Substantia nigra (tissue), 51 donors: ENCODE measurements at places on chromosomes 4 and X.

DNA sequence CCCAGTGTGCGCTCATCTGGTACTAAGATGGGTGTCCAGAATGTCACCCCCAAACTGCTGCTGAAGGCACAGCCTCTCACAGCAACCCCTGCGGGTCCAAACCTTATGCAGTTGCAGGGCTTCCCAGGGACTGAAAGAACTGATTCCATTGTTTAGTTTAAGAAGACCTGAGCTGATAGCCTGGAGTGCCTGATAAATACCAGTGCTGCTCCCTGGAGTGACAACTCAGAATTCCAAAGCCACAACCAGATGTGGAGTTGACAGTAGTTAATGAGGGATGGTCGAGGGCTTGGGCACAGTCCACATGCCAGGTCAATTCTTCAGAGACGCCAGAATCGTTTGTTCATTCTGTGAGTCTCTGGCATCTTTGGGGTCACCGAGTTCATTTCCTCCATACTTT lies 71.2 kb downstream of the LNX1 start:
- no peak for DNase-seq

DNA sequence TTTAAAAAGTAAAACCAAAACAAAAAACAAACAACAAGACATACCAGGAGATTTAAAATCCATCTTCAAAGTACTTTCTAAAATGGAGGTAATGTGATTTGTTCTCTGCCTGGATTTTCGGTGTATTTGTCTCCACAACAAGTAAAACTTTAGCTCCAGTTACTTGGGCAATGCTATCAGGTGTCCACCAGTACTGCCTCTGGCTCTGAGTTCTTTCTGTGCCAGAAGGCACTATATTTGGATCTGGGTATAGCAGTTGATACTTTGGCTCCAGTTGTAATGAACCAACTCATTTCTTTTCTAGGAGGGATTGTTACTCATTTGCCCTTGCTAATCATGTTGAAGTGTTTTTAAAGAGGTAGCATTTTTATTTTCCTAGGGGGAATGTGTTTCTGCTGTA lies 9.5 kb upstream of the PDLIM5 start:
- no peak for DNase-seq

- DNase-seq: no peak
These were observed 103.4 kb upstream of the HS3ST1 start for GRCh38 chr4:11532138-11532537.

DNA sequence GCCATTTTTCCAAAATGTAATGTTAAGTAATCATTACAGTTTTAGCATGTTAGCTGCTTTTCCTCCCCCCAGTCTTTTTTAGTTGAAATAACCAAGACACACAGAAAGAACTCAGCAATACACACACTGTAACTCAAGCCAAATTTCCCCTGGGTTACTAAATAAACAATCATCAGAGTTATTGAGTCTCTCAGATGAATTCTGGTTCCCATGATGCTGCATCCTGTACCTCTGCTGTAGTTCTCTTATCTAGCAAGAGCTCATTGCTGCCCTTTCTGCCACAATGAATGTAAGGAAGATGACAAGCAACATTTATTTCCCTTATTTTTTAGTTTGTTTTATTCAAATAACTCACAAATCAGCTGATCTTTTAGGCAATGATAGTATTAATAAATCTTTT lies 185.1 kb downstream of the ARHGAP6 start:
- DNase-seq: no peak

DNA sequence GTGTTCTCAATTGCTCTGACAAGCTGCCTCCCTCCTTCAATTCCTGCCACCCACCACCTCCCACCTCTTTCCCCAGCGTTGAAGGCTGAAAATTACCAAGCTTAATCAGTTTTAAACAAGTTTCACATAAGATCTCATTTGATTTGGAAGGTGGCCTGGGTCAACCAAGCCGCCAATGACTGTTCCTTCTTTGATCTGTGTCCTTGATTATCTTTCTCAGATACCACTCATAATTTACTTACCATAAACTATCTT lies 211.4 kb downstream of the SLIT2 start:
- DNase-seq: no peak

GRCh38 chrX:110671068-110671803 lies 124.4 kb downstream of the CHRDL1 start:
- no peak for DNase-seq

GRCh38 chrX:48467281-48467761 lies 2.7 kb downstream of the SLC38A5 start:
- no peak for DNase-seq

GRCh38 chrX:123695242-123695641 lies 37.6 kb downstream of the THOC2 start:
- no peak for DNase-seq

GRCh38 chr4:168451744-168452390 lies 28.4 kb downstream of the DDX60L start:
- DNase-seq: no peak

GRCh38 chrX:151988706-151989299 lies 14.3 kb upstream of the GABRE start:
- no peak for DNase-seq

- peak; percentile 3 for DNase-seq
These were observed 280.7 kb upstream of the KLHL4 start for GRCh38 chrX:87236830-87237440.

DNA sequence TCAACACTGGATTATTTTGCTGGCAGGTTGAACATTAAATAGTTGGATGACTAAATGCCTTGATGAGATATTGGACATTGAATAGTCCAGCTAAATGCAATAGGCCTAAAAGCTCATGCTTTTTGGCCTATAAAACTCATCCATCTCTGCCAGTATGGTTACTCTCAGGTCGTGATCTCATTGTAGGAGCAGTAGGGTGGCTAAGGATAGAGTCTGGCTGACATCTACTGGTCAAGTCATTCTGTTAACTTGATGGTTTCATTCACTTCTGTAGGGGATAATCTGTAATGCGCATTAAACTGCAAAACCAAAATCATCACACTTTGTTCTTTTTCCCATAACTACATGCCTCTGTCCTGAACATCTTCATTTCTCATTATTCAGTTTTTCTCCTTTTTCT lies 227.0 kb downstream of the DKK2 start:
- DNase-seq: no peak

GRCh38 chrX:112254896-112255295 lies 172.3 kb upstream of the TRPC5 start:
- DNase-seq: no peak

DNA sequence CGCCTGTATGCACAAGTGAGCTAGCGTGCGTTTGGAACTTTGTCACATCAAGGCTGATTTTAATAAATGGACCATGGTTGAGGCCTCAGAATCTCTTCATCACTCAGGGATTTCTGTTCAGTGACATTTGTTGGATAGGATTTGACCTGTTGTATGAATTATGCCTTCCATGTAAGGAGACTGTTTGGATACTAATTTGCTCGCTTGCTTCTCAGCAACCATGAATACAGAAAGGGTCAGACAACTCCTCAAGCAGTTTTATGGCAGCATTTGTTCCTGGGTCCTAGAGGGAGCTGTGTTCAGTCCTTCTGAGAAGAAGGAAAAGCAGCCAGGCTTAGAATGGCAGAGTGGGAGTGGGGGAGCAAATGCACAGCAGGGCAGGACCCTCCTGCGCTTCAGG lies 269.7 kb upstream of the LCORL start:
- DNase-seq: no peak

DNA sequence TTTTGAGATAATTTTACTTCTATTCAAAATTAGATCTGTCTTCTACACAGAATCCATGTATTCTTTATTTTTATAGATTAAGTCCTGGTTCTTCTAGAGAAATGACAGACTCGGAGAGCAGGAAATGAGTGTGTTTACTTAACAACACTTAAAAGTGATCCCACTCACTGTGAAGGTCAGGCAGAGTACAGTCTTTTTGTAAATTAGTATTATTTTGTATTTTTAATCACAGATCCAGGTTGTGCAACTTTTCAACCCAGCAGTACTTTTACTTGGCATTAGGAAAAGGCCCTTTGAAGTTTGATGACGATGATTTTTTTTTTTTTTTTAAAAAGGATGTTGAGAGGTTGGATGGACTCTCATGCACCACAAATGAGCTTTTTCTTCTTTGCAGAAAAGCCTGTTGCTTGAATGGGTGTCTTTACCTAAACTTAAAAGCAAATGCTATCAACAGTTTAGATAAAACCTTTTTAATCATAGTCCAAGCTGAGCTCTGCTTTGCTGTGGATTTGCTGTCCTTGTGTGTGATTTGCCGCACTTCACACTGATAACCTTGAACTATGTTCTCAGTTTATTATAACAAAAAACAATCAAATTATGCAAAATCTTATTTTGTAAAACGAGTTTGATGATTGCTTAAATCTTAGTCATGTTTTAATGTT lies 114.1 kb downstream of the MXRA5 start:
- DNase-seq: no peak

DNA sequence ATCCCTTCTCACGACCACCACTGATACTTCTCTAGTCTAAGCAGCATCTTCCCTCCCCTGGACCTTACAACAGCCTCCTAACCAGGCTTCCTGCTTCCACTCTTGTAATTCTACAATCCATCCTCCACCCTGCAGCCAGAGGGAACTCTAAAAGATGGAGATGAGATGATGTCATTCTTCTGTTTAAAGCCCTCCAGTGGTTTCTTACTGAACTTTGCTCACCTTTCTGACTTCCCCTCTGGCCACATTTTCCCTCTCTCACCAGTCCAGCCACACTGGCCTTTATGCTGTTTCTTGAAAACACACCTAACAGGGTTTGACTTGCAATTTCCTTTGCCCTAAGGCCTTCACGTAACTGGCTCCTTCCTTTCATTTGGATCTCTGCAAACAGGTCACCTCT lies 191.4 kb upstream of the NHS start:
- no peak for DNase-seq

DNA sequence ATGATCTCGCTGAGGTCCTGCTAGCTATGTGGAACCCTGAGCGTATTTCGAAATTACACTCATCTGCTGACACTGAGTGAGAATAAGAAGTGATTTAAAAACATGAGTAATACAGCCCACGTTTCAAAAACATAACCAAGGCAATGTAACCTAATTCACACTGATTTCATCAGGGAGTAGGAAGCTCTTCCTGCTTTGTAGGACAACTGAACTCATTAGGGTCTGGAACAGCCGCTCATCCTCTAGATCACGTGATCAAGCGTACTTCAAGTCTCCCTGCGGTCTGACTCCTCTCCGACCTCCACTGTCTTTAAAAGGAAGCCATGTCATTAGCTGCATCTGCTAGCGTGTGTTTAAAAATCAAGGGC lies 138.0 kb downstream of the NSUN7 start:
- DNase-seq: no peak

GRCh38 chrX:17922303-17922702 lies 61.2 kb upstream of the RAI2 start:
- DNase-seq: no peak

GRCh38 chr4:106299977-106300376 lies 16.0 kb downstream of the TBCK start:
- no peak for DNase-seq

GRCh38 chr4:40731792-40732245 lies 17.9 kb upstream of the NSUN7 start:
- DNase-seq: no peak

DNA sequence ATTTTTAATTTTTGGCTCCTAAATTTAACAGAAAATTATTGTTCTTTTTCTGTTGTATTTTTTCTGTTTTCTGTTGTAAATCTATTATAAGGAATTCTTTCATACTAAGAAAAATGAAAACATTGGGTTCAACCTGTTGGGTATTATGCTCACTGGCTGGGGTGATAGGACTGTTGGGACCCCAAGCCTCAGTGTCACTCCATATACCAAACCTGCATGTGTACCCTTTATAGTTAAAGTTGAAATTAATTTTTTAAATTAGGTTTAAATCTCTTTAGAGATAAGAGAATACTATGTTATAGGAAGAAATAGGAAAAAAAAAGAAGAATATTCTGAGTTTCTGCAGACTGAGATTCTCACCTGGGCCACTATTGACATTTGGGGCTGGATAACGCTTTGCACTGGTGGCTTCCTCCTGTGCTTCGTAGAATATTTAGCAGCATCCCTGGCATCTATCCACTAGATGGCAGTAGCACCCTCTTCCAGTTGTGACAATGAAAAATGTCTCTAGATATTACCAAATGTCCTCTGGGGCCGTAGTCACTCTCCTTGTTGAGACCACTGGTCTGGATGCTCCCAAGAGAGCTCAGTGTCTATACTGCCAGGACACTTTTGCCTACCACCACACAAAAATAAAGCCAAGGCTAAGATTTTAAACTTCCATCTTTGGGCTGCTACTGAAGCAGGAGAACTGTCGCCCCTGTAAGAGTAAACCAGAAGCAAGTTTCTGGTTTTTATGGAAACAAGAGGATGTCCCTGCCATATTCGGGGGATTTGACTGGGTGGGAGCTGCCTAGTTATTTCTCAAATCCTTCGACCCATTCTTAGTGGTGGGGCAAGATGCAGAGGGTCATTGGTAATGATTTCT lies 22.4 kb upstream of the CLTRN start:
- peak; percentile 29 for DNase-seq

- no peak for DNase-seq
These were observed 230.4 kb downstream of the CRLF2 start for GRCh38 chrX:981791-982626.

GRCh38 chr4:114606245-114606644 lies 7.6 kb downstream of the UGT8 start:
- DNase-seq: no peak

DNA sequence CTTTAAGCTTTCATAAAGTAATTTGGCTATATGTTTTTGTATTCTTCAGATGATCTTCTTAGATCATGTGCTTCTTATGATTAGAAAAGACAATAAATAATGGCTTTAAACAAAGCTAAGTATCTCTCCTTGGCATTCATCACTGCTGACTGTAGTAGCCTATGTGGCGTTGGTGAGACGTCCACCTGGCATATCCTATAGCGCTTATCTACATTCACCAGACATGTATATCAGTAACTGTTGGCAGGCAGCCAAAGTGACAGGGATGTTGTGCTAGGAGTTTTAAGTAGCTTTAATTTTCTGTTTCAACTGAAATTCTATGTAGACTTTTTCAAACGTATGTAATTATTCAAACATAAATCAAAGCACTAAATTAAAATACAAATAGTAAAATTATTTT lies 276.4 kb downstream of the IL15 start:
- DNase-seq: no peak

GRCh38 chr4:146975527-146975926 lies 29.9 kb upstream of the TTC29 start:
- DNase-seq: no peak

GRCh38 chr4:1910643-1911042 lies 39.5 kb downstream of the NSD2 start:
- DNase-seq: peak; percentile 10

GRCh38 chrX:71105628-71106027 lies 912 bp downstream of the CXorf65 start:
- no peak for DNase-seq

DNA sequence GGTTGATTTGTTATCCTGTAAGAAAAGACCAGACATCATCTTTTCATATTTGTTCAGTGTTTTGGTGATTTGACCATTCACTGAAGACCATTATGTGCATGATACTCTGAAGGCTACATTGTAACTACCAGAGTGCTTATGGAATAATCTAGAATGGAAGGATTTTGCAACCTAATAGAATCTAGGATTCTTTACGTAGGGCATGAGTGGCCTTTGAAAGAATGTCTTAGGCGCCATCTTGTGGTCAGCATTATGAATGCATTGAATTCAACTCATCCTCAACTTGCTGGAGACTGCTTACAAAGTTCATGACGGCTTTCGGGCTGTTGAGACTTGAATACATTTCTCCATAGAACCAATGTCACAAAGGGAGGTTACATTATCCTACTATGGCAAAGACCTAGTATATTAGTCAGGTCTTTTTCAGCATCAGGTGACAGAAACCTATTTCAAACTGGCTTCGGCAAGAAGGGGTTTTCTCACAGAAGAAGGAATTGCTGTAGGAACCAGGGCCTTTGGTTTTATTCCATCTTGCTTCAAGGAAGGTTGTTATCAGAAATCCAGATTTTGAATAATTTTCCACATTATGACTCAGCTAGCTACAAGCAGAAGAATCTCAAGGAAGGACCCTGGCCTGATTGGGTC lies 104.1 kb downstream of the GPAT3 start:
- DNase-seq: peak; percentile 4
